NCI-H1436 (cell line): ENCODE measurements at places on chromosomes 5 and 9.
A peak's percentile ranks its signal among the peaks of the same experiment; 100 is the strongest.

DNA sequence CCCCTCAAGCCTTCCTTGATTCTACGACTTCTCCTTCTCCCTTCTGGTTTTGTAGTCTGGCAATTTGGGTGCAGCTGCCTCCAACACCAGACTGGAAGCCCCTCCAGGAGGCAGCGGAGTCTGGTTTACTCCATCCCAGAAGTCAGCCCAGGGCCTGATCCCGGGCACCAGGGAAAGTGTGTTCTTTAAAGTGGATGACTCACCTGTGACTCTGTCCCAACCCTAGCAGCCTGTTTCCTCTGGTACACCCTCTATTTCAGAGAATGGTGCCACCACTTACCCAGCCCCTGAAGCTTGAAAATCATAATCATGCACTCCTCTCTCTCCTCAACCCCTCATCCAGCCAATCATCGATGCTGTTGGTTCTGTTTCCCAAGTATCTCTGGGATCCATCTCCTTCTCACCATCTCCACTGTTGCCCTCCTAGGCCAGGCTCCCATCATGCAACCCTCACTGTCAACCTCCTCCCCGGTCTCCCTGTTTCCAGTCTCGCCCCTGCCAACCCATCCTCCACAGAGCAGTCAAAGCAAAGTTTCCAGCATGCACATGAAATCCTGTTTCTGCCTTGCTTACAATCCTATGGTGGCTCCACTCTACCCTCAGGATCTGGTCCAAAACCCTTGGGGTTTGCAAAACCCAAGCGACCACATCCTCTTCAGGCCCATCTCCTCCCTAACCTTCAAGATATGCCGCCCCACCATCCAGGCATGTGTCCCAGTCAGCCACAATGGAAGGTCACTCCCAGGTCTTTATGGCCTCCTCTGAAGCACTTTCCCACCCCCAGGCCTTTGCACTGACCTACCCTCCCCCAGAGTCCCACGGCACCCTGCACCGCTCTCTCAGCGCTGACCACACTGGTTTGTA is 10.5 kb downstream of the LHX6 start:
- no peak for DNase-seq

DNA sequence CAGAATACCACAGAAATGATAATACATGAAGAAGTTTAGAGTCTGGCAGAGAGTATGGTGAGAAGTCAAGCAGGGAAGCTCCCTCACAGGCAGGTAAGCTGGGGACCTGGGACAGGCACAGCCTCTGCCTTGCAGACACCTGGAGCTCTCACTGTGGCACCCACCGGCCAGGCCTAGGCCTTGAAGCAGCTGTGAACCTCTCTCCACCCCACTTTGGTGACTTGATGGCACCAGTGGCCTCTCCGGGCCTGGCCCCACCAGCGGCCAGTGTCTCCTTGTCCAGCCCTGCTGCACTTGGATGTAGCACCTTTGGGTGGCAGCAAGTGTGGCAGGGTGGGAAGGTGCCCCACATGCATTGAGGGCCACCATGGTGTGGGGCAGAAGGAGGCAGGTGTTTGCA is 330.5 kb downstream of the NPR3 start:
- DNase-seq, result no peak

DNA sequence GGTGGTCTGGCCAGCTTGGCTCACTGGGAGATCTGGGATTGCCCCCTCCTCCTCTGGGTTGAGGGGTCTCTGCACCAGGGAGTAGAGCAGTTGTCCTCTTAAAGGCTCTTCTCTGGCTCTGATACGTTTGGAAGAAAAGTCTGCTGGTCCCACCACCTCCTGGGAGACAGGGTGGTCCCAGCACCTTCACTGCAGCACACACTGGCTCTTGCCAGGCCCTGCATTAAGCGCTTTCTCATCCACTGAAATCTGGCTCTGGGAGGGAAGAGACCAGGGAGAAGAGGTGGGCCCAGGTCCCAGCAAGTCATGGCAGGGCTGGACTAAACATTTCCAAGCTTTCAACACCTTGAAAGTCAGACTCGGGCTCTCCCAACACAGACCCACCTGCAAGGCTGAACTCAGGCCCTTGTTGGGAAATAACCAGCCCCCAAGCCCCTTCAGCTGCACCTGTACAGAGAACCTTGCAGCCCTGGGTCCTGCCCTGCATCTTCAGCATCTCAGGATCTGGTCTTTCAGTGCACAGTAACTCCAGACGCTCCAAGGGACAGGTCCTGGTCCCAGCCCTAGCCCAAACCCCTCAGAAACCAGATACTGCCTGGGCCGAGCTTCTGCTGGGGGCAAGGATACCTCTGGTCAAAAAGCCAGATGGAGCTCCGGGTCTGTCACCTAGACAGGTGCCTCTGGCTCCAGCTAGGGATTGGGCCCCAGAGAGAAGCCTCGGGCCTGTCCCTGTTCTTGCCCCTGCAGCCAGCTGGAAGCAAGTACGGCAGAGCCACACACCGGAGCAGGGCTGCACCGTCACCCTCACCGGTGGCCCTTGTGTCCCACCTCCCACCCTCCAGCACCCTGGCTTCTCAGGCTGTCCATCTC is 134.5 kb downstream of the DAB2IP start:
- no peak for DNase-seq

- no peak for DNase-seq
Observed at GRCh38 chr5:170218726-170219125, 14.1 kb upstream of the C5orf58 start.

DNA sequence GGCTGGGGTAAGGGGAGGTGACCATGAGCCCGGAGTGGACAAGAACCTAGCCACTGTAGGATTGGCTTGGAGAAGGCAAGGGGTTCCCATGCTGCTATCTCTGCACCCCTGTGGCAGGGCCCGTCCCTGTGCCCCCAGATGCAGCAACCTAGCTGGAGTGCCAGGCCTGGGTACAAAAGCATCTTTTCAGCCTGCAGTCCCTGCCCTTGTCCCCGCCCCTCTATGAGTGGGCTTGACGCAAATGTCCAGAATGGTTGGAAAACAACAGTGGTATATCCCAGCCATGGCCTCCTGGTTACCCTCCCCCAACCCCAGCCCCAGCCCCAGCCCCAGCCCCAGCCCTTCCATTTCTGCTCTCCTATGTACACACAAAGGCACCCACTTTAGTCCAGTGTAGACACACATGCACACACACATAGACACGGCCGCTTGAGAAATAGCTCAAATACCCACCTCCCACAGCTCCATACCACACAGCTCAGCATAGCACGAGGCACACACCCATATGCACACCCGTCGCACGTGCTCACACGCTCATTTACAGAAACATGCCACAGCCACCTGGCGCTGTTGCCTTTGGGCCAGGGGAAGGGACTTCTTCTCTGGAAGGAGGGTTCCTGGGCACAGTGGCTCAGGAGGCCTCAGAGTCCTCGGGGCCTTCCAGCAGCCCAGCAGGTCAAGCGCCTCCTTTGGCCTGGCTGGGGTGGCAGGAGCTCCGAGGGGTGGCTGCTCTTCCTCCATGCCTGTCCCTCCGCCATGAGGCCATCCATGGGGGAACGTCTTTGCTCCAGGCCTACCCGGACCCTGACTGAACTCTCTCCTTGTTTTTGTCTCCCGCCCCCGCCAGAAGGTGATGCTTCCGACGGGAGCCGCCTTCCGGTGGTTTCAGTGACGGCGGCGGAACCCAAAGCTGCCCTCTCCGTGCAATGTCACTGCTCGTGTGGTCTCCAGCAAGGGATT is 34.1 kb downstream of the CXXC5 start:
- DNase-seq, result no peak

DNA sequence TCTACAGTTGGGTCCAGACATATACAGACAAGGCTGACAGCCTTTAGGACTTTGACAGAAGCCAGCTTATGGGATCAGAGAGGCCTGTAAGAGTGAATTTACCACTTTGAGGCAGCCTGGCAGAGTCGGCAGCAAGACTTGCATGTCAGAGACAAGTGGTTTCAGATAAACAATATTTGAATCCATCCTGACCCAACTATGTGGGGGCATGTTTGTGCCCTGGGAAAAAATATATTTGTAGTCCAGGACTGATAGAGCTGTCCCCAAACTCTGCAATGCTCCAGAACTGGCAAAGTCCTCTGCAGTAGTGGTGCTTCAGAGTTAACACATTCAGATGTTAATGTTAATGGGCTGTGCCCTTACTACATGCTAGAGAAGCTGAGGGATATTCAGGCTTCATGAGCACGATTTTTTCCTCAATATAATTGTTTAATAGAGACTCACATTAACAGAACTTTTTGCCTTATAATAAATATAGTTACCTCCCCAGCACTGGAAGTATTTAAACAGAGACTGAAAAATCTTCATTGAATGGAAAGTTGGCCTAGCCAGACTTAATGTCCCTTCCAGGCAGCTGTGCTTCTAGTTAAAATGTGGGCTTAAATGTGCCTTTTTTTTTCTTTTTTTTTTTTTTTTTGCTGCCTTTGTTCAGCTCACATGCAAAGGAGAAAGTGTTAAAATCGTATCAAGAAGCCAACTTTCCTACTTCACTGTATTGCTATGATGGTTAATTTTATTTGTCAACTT is 42.9 kb downstream of the FEM1C start:
- DNase-seq, result no peak

GRCh38 chr9:107705521-107705920 is 216.0 kb upstream of the KLF4 start:
- no peak for DNase-seq

GRCh38 chr5:95664204-95664786 is 17.7 kb downstream of the RFESD start:
- peak; percentile 19 for DNase-seq

GRCh38 chr5:3359642-3360041 is 236.0 kb upstream of the IRX1 start:
- no peak for DNase-seq

- no peak for DNase-seq
Observed at GRCh38 chr9:99129091-99129490, 24.2 kb downstream of the TGFBR1 start.

DNA sequence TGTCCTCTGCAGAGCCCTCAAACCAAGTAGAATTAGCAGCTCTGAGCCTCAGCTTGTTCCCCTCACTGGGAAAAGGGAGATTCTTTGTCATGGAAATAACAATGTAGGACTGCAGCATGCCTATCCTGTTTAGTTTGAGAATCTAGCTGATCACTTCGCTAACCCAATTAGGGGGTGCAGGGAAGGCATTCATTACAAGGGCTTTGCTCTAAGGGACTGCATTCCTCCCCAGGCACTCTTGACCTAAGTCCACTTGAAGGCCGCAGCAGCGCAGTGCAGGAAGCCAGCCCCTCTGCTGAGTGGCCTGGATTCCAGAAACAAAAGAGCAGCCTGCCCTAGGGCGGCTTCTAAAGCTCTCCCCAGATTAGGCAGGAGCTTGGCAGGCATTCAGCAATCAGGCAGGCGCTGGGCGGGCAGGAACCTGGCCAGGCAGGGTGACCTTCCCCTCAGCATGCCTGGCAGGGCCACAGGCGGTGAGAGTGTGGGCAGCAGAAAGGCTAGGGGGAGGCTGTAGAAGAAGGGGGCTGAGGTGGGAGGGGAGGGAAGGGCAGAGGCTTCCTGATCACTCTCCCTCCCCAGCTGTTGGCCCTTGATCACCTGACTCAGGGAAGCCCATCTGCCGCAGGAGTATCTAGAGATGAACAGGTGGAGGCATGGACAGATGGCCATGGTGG is 24.8 kb downstream of the CCNJL start:
- DNase-seq, result no peak

DNA sequence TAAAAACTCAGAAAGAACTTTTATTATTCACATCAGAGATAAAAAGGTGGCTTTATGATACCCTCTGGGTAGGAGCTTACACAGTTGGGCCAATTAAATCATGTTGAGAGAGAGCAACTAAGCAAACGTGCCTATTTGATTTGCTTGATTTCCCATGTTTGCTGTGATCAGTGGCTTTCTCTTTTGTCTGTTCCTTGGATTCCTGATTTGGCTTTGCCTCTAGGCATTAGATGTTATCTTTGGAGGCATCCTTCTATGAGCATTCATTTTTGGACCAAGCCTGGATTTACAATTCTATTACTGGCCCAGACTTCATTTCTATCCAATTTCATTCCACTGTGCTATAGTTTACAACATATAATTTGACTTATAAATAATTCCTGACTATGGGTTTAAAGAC is 35.9 kb downstream of the VCAN start:
- DNase-seq, result no peak
